Frontal cortex (tissue), 4 donors: ENCODE measurements at places on chromosomes 4 and X. TPM values are rescaled to one million over a fixed set of nuclear protein-coding genes. Genes with fewer than 3 reads are reported as not detected.

The PCDH10 gene
- total RNA-seq = 110 TPM

The ELF4 gene
- total RNA-seq = 0.41 TPM

The ANK2 gene
- total RNA-seq = 477 TPM

The GAGE13 gene
- total RNA-seq = not detected

The MID1 gene
- total RNA-seq = 7.7 TPM

The BMPR1B gene
- 8.2 TPM for total RNA-seq

The SFRP2 gene
- total RNA-seq = 0.82 TPM

The SYP gene
- total RNA-seq = 151 TPM

The GPRIN3 gene
- total RNA-seq = 34.2 TPM
